ENCODE measurements at places on chromosomes 1 and 21.

DNA sequence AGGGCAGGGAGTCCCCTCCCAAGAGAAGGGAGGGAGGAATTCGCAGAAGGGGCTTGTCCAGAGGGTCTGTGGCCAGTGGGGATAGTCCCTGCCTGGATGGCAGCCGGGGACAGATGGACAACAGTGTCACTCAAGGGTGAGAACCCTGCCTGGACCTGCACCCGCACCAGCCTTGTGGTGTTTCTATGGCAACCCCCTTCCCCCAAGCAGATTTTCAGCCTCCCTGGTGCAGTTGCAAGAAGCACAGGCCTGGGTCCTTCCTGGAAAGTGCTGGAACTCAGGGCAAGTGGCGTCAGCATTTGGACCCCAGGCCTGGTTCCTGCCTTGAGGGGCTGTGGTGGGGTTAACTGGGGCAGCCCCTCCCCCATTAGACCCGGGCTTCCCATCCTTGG, 83.8 kb upstream of the ACTL8 start:
- no peak for DNase-seq

- DNase-seq = no peak
Observed at GRCh38 chr1:13917607-13918006, 217.6 kb downstream of the PRDM2 start.

DNA sequence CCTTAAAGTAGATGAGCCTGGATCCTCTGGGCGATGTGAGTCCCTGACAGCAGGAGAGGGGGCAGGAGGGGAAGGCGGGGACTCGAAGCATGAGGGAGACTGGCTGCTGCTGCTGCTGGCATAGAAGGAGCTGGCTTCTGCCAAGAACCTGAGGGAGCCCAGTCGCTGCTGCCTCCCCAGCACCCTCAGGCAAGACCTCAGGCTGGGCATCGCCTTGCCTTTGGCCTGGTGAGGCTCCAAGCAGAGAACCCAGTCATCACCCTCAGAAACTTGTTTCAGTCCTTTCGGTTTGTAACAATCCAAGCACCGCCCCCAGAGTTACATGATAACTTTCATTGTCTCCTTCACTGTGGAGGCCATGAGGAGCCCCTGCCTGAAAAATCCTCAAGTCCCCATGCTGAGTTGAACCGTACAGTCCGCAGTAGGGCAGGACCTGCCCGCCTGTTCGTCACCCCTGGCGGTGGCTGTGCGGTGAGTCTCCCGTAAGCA, 38.8 kb downstream of the POFUT2 start:
- peak; percentile 23 for DNase-seq

DNA sequence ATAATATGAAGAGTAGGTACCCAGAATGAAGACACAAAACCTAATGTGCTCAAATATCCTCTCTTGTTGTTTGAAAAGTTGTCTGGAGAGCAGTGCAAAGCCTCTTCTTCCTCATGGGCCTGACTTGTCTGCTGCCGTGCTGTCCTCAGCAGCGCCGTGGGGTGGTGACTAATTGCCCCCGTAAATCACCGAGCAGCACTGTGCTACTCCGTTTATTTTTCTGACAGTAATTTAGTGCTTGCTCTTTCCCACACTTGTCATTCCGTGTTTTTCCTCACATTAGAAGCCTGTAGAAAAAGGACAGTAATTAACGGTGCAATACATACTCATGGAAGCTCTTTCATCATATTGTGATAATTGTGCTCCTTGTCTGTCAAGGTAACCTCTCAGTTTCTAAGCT, 114.8 kb upstream of the BARHL2 start:
- DNase-seq = no peak

- DNase-seq = no peak
Observed at GRCh38 chr21:32189688-32190483, 89.0 kb downstream of the MIS18A start.

- DNase-seq = no peak
Observed at GRCh38 chr1:12532405-12533315, 85.3 kb downstream of the DHRS3 start.

GRCh38 chr1:187762118-187762517, 933.4 kb downstream of the PLA2G4A start:
- no peak for DNase-seq

DNA sequence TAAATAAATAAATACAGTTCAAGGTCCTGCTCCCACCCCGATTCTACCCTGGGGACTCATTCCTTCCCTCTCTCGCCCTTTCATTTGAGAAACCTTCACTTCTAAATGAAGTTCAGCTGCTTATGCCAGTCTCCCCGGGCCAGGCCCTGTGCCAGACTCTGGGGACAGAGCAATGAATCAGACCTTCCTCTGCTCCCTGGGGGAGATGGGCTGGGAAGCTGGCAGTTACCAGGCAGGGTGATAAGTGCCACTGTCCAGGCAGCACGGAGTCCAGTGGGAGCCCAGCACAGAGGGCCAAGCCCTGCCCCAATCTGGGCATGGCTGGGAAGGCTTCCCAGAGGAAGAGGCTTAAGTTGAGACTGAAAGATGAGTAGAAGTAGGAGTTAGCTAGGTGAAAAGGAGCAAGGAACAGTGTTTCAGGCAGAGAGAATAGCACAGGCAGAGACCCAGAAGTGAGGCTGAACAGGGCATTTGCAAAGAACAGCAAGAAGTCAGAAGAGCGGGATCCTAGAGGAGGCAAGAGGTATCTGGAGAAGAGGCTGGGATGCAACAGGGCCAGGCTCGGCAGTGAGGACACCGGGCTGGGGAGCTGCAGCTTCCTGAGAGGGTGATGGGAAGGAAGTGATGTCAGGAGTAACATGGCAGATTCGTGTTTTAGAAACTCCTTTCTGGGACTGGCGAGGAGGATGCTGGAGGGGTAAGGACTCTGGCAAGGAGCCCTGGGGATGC, 13.5 kb downstream of the KCNQ4 start:
- no peak for DNase-seq

- DNase-seq = no peak
Observed at GRCh38 chr1:6328696-6329095, 64.9 kb downstream of the ACOT7 start.

DNA sequence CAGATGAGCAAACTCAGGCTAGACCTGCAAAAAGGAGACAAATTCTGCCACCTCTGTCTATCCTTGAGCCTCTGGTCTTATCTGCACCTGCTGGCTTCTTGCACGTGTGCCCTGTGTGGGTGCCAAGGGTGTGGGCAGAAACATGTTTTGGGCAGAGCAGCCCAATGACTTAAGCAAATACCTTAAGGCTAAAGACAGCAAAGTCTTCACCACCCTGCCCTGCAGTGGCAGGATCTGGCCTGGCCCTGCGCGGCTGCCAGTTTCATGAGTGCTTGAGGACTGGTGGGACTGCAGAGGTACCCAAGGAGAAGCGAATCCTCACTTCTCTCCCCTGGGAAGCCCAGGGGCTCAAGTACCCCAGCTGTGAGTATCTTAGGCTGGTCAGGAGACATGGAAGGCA, 3.8 kb upstream of the SLC26A9 start:
- DNase-seq = no peak

DNA sequence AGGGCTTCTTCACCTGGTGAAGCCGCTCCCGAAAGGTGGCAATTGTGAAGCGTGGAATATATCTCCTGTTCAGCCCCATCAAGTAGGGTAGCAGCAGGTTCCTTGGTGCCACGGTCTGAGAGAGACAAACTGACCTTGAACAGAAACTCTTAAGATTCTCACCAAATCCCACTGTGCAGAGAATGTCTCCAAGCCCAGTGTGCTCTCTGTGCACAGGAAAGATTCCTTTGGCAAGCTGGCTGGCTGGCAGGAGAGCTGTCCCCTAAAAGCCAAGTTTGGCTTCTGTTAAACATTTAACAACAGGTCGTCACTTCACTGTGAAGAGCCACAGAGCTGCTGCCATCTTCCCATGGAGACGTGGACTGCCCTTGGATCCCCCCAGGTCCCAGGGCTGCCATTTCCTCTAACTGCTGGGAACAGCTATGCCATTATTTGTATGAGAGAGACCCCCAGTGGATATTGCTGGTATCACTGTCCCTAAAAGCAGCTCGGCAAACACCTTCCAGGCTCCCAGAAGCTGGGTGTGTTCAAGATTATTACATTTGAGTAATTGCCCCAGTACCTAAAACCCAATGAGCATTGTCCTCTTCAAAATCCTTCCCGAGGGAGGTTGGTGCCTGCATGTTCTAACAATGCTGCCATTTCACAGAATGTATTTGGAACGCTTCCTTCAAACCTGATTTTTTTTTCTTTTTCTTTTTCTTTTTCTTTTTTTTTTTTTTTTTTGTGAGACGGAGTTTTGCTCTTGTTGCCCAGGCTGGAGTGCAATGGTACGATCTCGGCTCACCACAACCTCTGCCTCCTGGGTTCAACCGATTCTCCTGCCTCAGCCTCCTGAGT, 71.8 kb downstream of the CD58 start:
- no peak for DNase-seq
